ENCODE measurements at places on chromosomes 16 and 17. TPM values are rescaled to one million over a fixed set of nuclear protein-coding genes. Genes with fewer than 3 reads are reported as not detected.

CCR7 gene
- not detected for total RNA-seq

GJD3 gene
- total RNA-seq: not detected

VTN gene
- 0.69 TPM for total RNA-seq

ZNF598 gene
- 7.8 TPM for total RNA-seq

ASIC2 gene
- total RNA-seq: 39.4 TPM

ABCA3 gene
- 75.9 TPM for total RNA-seq

DPEP3 gene
- total RNA-seq: 0.23 TPM

SOX15 gene
- 1.4 TPM for total RNA-seq

POLG2 gene
- 12.2 TPM for total RNA-seq

RND2 gene
- 28.4 TPM for total RNA-seq

SKAP1 gene
- 0.92 TPM for total RNA-seq

NACA2 gene
- total RNA-seq: not detected

SBK1 gene
- 22.4 TPM for total RNA-seq

KRTAP3-2 gene
- not detected for total RNA-seq

GNAO1 gene
- 155 TPM for total RNA-seq

PRSS21 gene
- not detected for total RNA-seq

TNK1 gene
- total RNA-seq: 1.4 TPM

GPR179 gene
- total RNA-seq: 4.6 TPM

ZNF19 gene
- 10.4 TPM for total RNA-seq

SLC16A13 gene
- total RNA-seq: 0.92 TPM

MAPK7 gene
- total RNA-seq: 14.1 TPM

CES3 gene
- under 0.01 TPM for total RNA-seq

NDRG4 gene
- total RNA-seq: 595 TPM

RRAD gene
- 1.8 TPM for total RNA-seq

HBA1 gene
- total RNA-seq: 1,158 TPM

KRTAP9-4 gene
- not detected for total RNA-seq

NOXO1 gene
- total RNA-seq: 1.2 TPM

PLK1 gene
- total RNA-seq: 5.1 TPM

MEIOB gene
- 1.8 TPM for total RNA-seq

PYY gene
- not detected for total RNA-seq

KRT23 gene
- 0.46 TPM for total RNA-seq

REXO5 gene
- 12.0 TPM for total RNA-seq

SAMD14 gene
- 29.8 TPM for total RNA-seq

BEAN1 gene
- 6.5 TPM for total RNA-seq

HEATR9 gene
- total RNA-seq: not detected

PLSCR3 gene
- total RNA-seq: 9.2 TPM

TNFRSF17 gene
- 3.9 TPM for total RNA-seq

KRTAP2-3 gene
- total RNA-seq: not detected
